ENCODE measurements at places on chromosomes 7 and 10. TPM values are rescaled to one million over a fixed set of nuclear protein-coding genes. Genes with fewer than 3 reads are reported as not detected.

SPDYE6 gene
- total RNA-seq: not detected

SEC24C gene
- total RNA-seq: 75.5 TPM

ABCB4 gene
- 0.37 TPM for total RNA-seq

WDR86 gene
- 2.8 TPM for total RNA-seq

NODAL gene
- not detected for total RNA-seq

CHRM2 gene
- 1.1 TPM for total RNA-seq

COL13A1 gene
- 1.4 TPM for total RNA-seq

GPNMB gene
- total RNA-seq: 15.0 TPM

CYP2E1 gene
- total RNA-seq: 0.92 TPM

EIF5AL1 gene
- total RNA-seq: 0.53 TPM

GHRHR gene
- total RNA-seq: not detected

CALN1 gene
- not detected for total RNA-seq

TMEM209 gene
- total RNA-seq: 17.7 TPM

ENKUR gene
- total RNA-seq: 1.3 TPM

ZNF92 gene
- total RNA-seq: 6.8 TPM

ZWINT gene
- total RNA-seq: 20.7 TPM

SERPINE1 gene
- total RNA-seq: 1.8 TPM

GRM3 gene
- not detected for total RNA-seq

FOXP2 gene
- 21.1 TPM for total RNA-seq

PLAC9 gene
- total RNA-seq: 8.2 TPM

STEAP1B gene
- not detected for total RNA-seq
